Esophagus squamous epithelium (tissue), 5 donors: ENCODE measurements at places on chromosomes 12 and 14.

DNA sequence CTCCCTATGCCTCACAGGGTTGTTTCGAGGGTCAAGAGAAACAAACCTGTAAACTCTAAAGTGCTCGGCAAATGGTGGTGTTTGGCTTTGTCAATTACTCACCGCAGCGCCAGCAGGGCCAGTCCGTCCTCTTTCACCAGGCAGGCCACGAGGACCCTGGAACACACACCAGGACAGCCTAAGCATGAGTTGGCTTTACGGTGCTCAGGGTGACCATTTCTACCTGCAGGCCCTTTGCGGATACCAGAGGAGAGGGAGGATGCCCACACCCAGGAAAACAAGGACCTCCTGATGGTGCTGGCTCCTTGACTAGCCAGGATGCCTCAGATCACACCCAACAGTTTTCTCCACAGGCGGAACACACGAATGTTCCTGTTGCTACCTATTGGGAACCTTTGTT lies 11.5 kb downstream of the COL2A1 start:
- DNase-seq = no peak

GRCh38 chr14:75823334-75823733 lies 158.5 kb downstream of the TGFB3 start:
- DNase-seq = no peak

- no peak for DNase-seq
Measured at GRCh38 chr14:78764240-78764639, 594.1 kb downstream of the NRXN3 start.

DNA sequence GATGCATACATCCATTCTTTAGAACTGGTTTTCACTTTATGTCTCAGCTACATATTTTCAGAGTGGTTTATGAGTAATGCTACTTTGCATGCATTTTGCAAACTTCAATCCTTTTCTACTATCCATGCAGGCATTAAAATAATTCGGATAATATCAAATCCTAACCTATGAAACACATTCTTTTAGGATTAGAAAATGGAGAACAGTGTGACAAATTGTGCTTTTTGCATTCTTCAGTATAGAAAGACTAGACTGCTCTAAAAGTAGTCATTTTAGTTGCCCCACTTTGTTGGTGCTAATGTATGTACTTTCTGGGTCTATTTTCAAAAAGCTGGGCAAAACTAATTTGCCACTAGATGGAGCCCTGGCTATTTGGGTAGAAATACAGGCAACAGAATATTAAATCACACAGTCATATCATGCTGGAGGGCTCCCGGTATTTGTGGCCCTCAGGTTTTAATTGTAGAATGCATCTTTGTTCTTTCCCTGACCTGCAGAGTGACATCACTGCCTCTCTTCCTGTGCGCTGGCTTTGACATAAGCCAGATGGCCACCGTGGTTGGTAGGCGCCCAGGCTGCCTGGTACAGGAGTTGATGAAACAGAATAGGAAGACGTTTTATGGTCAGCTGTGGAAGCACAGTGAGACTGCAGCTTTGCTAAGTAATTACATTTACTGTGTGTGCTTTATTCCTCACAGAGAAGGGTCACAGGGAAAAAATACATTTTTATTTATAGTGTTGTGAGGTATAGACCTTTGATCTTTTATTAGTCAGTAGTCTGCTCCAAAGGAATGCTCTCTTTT lies 28.1 kb downstream of the MSRB3 start:
- DNase-seq = no peak

GRCh38 chr12:25701290-25701689 lies 148.2 kb upstream of the LMNTD1 start:
- DNase-seq = no peak

- no peak for DNase-seq
Measured at GRCh38 chr14:83491091-83491490, 1957.4 kb upstream of the SEL1L start.

- no peak for DNase-seq
Measured at GRCh38 chr12:48349471-48349870, 1.2 kb downstream of the ZNF641 start.
